ENCODE measurements at places on chromosomes 4 and X.
A peak's percentile ranks its signal among the peaks of the same experiment; 100 is the strongest.

GRCh38 chr4:127843704-127844600 lies 36.7 kb upstream of the PLK4 start:
- no peak for DNase-seq

DNA sequence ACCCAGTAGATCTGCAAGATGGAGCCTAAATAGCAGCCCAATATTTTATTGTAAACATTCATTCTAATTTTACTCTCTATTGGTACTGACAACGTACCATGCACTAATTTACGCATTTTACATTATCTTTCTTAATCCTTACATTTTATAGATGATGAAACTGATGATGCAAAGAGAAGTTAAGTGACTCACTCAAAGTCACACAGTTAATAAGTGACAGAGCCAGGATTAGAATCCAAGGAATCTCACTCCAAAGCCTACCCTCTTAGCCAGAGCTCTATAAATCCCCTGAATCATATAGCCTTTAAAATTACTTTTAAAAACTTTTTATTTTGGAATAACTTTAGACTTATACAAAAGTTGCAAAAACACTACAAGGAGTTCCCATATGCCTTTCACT lies 37.6 kb downstream of the PHKA1 start:
- no peak for DNase-seq

DNA sequence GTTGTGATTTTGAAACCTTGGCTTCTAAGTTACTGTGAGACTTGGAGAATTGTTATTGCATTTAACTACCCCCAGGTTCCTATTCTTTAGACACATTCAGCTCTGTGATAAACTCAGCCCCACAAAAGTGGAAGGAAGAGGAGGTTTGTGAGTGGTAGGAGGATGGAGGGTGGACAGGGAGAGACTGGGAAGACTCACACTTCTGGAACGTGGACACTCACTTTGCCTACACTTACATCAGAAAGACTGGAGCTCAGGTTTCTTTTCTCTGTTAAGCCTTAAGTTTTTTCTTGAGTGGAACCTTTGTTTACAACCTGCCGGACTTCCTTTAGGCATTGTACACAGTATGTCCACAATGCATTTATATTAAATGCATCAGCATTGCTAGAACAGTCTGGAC lies 99.0 kb downstream of the AREG start:
- no peak for DNase-seq

GRCh38 chr4:172362569-172362968 lies 549.4 kb downstream of the GALNTL6 start:
- no peak for DNase-seq

GRCh38 chr4:148248824-148249223 lies 193.4 kb downstream of the NR3C2 start:
- no peak for DNase-seq

- no peak for DNase-seq
Measured at GRCh38 chr4:22514001-22514400, 1.9 kb downstream of the ADGRA3 start.

GRCh38 chrX:130916636-130917422 lies 13.8 kb upstream of the ENOX2 start:
- DNase-seq = peak; percentile 31

GRCh38 chr4:22483551-22483981 lies 32.3 kb downstream of the ADGRA3 start:
- no peak for DNase-seq

GRCh38 chr4:46956451-46956850 lies 36.9 kb downstream of the GABRA4 start:
- no peak for DNase-seq

All from activated CD4-positive, alpha-beta memory T cell treated with anti-CD3 and anti-CD28 coated beads for 36 hours (primary cell).